ENCODE measurements at places on chromosomes 3 and 15.

DNA sequence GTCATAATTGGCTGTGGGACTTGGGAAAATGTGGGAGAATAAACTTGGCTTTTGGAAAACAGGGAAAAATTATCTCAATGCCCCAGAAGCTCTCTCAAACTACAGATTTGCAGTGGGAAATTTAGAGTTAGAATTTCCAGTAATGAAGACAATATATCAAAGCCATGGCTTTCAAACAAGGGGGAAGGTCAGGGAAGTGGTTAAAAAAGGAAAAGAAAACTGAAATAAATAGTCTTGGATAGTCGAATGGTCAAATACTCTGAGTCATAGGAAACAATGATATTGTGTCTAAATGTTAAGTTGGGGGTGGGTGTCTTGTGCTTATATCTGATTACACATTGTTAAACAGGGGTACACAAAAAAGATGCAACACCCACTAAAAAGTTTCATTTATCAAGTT, 272.4 kb upstream of the COL8A1 start:
- no peak for DNase-seq

DNA sequence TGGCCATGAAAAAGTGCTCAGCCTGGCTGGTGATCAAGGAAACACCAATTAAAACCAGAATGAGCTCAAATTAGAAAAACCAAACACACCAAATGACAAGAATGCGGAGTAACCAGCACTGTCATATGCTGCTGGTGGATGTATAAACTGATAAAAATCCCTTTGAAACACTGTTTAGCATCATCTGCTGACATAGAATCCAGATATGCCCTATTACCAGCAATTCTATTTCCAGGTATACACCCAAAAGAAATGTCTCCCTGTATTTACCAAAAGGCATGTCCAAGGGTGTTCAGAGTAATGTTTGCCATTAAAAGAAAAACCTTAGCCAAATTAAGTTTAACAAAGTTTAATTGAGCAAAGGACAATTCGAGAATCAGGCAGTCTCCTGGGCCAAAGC, 138.6 kb downstream of the FMN1 start:
- DNase-seq, result no peak

GRCh38 chr3:126449621-126450051, 26.1 kb downstream of the ZXDC start:
- no peak for DNase-seq

DNA sequence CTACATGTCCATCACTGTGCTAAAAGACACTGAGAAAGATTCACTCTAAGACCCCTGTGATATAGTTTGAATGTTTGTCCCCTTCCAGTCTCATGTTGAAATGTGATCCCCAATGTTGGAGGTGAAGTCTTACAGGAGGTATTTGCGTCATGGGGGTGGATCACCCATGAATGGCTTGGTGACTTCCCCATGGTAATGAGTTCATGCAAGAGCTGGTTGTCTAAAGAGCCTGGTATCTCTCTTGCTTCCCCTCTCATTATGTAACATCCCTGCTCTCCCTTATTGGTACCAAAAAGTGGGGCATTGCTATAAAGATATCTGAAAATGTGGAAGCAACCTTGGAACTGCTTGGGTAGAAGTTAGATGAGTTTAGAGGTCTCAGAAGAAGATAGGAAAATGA, 32.2 kb upstream of the FAM174B start:
- DNase-seq, result no peak

DNA sequence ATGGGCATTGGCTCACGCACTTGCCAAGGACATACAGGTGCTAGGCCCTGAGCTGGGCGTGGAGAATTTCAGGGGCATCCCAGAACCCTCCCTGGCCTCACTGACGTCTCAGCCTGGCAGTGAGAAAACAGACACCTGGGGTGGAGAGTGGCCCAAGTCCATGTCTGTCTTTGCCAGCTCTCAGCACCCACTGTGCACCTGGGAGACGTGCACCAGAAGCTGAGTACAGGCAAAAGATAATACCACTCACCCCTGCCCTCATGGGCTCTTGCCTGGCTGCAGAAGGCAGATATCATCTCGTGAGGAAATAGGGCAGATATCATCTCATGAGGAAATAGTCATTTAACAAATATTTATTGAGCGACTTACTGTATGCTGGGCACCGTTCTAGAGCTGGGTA, 8.0 kb downstream of the LOXL1 start:
- DNase-seq, result no peak

GRCh38 chr15:26355472-26356074, 417.3 kb downstream of the GABRB3 start:
- no peak for DNase-seq

DNA sequence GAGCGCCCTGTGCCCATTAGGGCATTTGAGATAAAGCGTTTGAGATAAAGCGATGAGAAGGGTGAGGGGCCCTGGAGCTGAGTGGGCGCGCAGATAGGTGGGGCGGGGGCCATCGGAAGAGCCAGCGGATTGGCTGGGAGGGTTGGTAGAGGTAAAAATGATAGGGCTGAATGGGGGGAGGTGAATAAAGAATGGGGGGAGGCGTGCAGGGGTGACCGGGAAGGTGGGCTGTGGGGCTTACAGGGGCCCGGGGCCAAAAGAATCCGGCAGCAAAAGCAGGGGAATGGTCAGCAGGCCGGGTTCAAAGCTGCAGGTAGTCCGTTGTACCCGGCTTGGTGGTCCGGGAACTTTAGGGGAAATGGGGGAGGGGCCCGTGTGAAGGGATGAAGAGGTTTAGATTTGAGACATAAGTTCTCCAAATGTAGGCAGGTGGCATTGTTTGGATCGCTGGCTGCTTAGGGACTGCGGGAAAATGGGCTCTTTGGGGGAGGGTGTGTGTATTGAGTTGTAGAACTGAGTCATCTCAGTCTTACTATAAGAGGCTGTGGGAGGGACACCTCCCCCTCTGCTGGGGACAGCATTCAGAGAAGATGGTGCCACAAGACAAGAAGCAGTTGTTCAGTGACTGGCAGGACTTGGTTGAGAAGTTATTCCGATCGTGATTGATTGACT, 610 bp downstream of the ARID3B start:
- DNase-seq, result no peak

GRCh38 chr15:70245932-70246622, 148.4 kb upstream of the TLE3 start:
- DNase-seq, result peak; percentile 86

GRCh38 chr15:99021694-99022093, 14.1 kb upstream of the PGPEP1L start:
- no peak for DNase-seq

- no peak for DNase-seq
Observed at GRCh38 chr3:179961071-179961702, 75.5 kb downstream of the PEX5L start.

- DNase-seq, result no peak
Observed at GRCh38 chr15:69757186-69757585, 304.6 kb downstream of the RPLP1 start.

- no peak for DNase-seq
Observed at GRCh38 chr3:70822669-70823068, 510.2 kb upstream of the MDFIC2 start.

- peak; percentile 25 for DNase-seq
Observed at GRCh38 chr15:89436560-89437311, 59.6 kb downstream of the RHCG start.

GRCh38 chr15:82697735-82698407, 11.8 kb downstream of the AP3B2 start:
- DNase-seq, result no peak

DNA sequence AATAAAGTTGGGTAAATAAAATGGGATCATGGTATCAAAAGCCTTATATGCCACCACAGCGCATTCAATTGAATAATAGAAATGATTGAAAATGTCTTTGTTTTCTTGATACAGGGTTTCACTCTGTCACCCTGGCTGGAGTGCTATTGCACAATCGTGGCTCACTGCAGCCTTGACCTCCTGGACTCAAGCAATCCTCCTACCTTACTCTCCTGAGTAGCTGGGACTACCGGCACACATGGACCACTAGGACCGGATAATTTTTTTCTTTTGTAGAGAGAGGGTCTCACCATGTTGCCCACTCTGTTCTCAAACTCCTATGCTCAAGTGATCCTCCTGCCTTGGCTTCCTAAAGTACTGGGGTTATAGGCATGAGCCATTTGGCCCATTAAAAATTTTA, 33.8 kb upstream of the BBX start:
- DNase-seq, result no peak

GRCh38 chr15:97200161-97200560, 760.3 kb upstream of the ARRDC4 start:
- DNase-seq, result no peak

DNA sequence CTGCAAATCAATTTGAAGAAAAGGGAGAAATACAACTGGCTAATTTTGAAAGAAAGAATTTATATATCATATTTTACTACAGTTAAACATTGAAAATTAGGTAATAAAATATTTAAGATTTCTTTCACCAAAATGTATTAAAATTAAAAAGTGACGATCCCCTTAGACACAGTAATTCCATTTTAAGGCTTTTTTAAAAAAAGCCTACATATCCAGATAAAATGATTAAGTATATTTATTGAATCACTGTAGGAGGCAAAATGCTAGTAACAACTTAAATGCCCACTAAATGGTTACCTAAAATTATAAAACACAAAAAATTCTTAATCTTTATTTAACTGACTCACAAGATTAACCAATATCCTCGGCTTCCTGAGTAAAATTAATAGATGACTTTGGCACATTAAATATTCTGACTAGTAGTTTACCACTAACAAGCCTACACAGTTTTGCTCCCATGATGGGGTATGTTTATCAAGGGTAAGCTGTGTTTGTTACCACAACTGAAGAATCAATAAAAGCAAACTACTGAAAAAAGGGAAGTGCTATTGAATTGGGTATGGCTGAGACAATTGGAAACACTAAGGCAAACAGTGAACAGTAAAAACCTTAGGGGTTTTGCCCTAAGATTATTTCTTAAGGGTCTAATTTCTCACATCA, 28.4 kb downstream of the ANKRD28 start:
- no peak for DNase-seq

- no peak for DNase-seq
Observed at GRCh38 chr3:10845839-10846656, 30.0 kb downstream of the SLC6A11 start.

- peak; percentile 26 for DNase-seq
Observed at GRCh38 chr3:160401291-160402095, 2.0 kb downstream of the SMC4 start.
